ENCODE measurements at places on chromosomes 1 and 21. TPM values are rescaled to one million over a fixed set of nuclear protein-coding genes. Genes with fewer than 3 reads are reported as not detected.

GRCh38 chr1:172429331-172430127 is 9.0 kb downstream of the C1orf105 start:
- peak; percentile 66 for DNase-seq

DNA sequence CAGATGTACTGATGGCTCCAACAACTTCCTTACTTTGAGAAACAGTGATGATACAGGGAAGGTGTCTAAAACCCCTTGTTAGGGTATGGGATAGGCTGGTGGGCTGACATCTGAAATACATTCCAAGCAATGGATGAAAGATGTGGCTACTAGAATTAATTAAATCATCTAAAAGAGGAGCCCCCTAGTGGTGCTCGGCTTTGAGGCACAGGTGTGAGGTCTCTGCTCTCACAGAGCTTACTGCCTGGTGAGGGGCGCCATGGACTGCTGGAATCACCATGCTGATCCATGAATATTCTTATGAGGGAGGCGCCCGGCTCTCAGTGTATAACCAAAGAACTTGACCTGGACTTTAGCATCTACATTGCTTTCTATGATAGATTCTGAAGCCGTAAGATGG is 48.5 kb downstream of the GNG4 start:
- peak; percentile 50 for DNase-seq

DNA sequence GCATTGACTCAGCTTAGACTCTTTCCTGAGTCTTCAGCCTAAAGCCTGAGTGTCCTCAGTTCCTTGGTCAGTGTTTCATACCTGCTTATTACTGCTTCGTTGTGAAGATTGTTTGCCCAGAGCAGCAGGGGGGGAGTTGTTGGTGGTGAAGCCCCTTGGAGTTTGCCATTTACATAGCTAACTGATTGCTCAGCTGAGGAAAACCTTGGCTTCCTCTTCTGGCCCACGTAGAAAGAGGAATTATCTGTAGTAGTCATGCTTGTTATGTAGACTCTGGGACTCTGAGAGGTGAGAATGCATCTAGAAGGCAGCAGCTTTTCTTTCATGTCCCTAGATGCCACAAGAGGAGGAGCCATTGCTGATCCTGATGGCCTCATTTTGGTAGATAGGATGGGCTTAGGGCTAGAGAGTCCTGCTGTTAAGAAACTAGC is 125.9 kb downstream of the MAST2 start:
- DNase-seq, result no peak

GRCh38 chr21:43810505-43811261 is 21.3 kb downstream of the RRP1 start:
- peak; percentile 97 for DNase-seq

- DNase-seq, result peak; percentile 61
These were observed 29.1 kb downstream of the IL12RB2 start for GRCh38 chr1:67336783-67337182.

IL19 gene
- not detected for total RNA-seq

FCMR gene
- 49.3 TPM for total RNA-seq

GBP1 gene
- 67.6 TPM for total RNA-seq

DNA sequence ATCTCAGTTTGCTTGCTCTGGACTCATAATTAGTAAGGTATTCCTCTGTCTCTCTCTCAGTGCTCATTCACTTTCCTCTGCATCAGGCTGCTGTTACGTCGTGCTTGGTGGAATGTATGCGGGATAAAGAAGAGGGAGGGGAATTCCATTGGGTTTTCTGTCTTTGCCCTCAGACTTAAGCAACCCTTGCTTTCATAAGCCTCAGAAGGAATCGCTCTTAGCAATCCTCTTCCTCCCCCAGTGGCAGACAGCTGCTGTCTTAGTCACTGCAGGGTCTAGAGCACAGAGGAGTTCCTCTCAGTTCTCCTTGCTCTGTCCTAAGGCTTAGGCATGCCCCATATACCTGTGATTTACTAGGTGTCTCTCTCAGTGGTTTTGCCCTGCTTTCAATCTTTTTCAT is 19.1 kb upstream of the NTMT2 start:
- DNase-seq, result no peak

GRCh38 chr1:231315887-231316286 is 21.8 kb downstream of the EXOC8 start:
- peak; percentile 74 for DNase-seq

DNA sequence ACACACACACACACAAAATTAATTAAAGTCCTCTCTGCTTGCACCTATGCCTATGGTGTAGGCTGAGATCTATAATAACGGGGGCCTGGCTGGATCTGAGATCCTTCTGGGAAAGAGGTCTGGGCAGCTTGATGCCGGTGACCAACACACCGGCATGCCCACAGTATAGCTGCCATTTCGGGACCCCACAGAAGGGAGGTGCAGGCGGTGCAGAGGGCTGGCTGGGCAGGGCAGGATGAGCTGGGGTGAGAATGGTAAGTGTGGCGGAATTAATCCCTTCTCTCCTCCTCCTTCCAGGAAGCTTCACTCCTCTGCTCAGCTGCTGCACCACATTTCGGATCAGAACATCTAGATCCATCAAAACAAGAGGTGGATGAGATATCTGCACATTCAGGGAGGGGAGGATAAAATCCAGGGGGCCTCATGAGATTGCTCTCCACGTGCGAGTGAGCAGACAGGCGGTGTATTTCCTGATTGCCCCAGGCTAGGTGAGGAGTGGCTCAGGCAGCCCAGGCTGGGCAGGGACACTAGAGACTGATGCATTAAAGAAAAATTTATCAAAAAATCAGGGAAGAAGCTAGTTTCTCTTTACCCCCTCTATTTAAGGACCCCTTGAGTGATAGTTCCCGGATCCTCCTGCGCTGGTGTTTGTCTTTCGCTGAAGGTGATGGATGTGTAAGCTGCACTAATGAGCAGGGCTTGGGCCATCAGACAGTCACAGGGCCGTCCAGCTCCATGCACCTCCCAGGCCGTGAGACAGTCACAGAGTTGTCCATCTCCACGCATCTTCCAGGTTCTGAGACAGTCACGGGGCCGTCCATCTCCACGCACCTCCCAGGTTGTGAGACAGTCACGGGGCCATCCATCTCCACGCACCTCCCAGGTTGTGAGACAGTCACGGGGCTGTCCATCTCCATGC is 449.9 kb downstream of the PTPRU start:
- no peak for DNase-seq

DNA sequence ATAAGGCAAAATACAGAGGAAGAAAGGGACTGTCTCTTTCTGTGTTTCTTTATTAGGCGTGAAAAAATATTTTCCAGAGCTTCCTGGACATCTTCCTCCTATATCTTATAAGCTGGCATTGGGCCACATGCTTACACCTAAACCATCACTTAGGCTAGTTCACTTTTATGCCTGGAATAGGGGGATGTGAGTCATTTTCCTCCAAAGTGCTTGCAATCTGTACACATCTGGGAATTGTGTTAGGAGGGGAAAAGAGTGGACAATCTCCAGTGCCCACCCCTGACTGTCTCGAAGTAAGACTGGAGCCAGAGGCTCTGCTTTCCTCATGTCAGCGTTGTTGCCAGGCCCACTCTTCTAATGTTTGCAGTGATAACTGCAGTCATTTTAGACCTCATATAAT is 29.9 kb downstream of the GIPC2 start:
- DNase-seq, result no peak

TCP10L gene
- total RNA-seq, result 0.96 TPM

DNA sequence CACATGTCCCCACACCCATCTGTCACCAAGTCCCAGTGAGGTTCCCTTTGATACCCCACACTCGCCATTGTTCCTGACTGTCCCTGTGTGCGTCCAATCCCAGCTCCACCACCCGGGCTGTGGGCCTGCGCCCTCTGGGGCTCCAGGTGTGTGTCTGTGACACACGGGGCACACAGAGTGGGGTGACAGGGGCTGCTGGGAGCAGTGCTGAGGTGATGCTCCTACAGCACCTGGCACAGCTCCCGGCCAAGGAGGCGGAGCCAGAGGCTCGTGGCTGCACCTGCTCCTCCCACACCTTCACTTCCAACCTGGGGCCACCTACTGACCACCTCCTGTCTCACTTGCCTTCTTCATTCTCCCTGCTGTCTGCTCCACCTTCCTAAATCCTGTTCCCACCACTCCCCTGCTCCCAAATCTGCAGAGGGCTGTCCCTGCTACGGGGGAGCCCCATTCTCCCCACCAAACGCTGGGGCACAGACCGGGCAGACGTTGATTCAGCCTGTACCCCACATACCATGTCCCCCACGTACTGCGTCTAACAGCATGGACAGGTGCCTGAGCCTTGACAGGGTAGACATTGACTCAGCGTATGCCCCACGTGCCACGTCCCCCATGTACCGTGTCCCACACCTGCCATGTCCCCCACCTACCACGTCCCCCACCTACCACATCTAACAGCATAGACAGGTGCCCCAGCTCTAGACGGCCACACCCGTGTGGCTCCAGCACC is 16.4 kb downstream of the WDR4 start:
- no peak for DNase-seq

- DNase-seq, result no peak
These were observed 88.0 kb downstream of the NEK7 start for GRCh38 chr1:198244772-198245171.

DNA sequence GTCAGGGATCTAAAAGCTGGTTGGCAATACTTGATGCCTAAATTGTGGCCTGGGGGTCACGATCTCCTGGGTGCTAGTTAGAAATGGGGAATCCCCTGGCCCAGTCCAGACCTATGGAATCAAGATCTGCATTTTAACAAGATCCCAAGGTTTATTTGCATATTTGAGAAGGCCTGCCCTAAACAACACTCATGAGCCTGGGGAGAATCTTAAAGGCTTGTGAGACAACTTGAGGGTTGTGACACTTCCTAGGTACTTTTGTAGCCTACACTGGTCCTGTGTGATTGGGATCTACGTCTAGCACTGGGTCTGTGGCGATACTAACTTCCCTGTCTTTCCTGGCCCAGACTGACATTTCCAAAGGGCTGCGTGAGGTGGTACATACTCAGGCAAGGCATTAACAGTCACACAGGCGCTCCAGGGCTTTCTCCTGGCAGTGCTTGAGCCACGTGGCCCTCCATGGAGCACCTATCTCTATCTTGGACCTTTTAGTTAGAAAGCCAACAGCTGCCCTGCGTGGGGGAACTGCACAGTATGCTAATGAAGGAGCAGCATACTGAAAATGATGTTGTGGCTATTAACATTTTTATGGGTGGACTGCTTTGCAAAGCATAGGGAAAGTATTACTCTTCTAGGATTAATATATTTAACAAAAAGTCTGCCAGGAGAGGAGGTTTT is 263.1 kb downstream of the ST6GALNAC3 start:
- no peak for DNase-seq

MIXL1 gene
- not detected for total RNA-seq

CHI3L1 gene
- 0.09 TPM for total RNA-seq

GRCh38 chr1:94218332-94218731 is 19.1 kb downstream of the ARHGAP29 start:
- DNase-seq, result no peak

GRCh38 chr1:78126506-78126905 is 80.7 kb downstream of the GIPC2 start:
- no peak for DNase-seq

BSND gene
- total RNA-seq, result not detected

- DNase-seq, result no peak
These were observed 5.1 kb upstream of the SPATC1L start for GRCh38 chr21:46189213-46189958.

DNA sequence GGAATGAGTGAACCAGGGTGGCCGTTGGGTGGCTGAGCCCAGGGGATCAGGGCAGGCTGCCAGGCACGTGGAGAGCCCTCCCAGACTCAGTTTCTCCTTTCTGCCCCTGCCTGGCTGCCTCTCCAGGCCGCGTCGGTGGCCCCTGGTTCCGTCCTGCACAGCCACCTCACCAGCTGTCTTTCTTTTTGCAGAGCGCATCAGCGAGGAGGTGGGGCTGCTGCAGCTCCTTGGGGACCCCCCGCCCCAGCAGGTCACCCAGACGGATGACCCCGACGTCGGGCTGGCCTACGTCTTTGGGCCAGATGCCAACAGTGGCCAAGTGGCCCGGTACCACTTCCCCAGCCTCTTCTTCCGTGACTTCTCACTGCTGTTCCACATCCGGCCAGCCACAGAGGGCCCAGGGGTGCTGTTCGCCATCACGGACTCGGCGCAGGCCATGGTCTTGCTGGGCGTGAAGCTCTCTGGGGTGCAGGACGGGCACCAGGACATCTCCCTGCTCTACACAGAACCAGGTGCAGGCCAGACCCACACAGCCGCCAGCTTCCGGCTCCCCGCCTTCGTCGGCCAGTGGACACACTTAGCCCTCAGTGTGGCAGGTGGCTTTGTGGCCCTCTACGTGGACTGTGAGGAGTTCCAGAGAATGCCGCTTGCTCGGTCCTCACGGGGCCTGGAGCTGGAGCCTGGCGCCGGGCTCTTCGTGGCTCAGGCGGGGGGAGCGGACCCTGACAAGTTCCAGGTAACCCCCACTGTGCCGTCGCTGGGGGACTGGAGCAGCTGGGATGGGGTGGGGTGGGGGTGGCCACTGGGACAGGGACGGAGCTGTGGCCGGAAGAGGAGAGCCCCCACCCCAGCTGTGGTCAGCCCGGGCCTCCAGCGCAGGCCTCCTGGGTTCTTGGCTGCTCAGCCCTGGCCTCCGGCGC is 63.3 kb downstream of the COL18A1 start:
- no peak for DNase-seq

- no peak for DNase-seq
These were observed 48.4 kb upstream of the RNPC3 start for GRCh38 chr1:103477101-103477500.

LCE2A gene
- not detected for total RNA-seq

CDC42BPA gene
- 7.8 TPM for total RNA-seq

DNA sequence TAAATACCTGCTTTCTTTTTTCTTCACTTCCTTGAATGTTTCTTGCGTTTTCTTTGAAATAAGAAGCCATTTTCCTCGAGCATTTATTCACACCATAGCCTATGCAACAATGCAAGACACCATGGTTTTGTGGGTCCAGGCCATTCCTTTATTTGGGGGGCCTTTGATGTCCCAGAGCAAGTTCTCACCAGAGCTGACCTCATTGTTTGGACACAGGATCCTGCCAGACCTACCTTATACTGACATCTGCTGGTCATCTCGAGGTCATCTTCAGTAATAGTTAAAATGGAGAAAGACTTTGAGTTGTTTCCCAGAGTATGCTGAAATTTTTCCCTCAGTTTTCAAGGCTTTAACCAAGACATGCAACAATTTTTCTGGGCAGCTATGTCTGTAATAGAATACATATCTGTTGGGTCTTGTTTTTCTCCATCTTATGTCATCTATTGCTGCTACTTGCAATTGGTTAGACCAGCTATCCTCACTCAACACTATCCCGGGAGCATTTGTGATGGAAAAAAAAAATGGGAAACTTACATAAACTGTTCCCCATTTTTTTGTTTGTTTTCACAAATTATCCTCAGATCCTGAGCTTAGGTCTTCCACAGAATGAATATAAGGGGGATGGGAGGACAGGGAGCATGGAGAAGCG is 34.0 kb upstream of the BACE2 start:
- DNase-seq, result no peak

DNA sequence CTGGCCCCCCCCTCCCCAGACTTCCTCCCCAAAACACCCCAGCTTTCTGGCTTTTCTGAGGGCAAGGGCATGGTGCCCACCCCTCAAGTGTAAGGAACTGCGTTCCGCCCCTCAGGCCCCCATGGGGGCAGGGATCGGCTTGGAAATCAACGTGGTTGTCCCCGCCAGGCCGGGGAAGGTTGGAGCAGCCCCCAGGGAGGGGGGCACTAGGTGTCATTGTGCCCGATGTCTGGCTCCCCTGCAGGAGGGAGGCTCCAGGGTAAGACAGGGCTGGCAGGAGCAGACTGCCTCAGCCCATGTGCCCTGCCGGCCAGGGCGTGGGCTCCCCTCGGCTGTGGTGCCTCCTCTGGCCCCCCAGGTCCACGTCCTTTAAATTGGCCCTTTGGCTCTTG is 7.4 kb upstream of the TFAP2E start:
- no peak for DNase-seq

MORN1 gene
- total RNA-seq, result 5.1 TPM

Measured in activated CD4-positive, alpha-beta T cell treated with anti-CD3 and anti-CD28 coated beads for 36 hours (primary cell).